Skin of body (tissue), 3 donors: ENCODE measurements at places on chromosomes 4 and X. TPM values are rescaled to one million over a fixed set of nuclear protein-coding genes. Genes with fewer than 3 reads are reported as not detected.

Gene ARAP2
- total RNA-seq: 48.6 TPM

Gene ASMT
- total RNA-seq: 0.20 TPM

Gene FGA
- total RNA-seq: not detected

Gene ATP1B4
- total RNA-seq: 25.9 TPM

Gene WDFY3
- 109 TPM for total RNA-seq

Gene TEX11
- not detected for total RNA-seq

Gene STS
- total RNA-seq: 3.6 TPM

Gene HAUS7
- 12.9 TPM for total RNA-seq

Gene TCEAL6
- total RNA-seq: not detected

Gene SPACA5
- not detected for total RNA-seq

Gene GLRA3
- total RNA-seq: not detected

Gene MAGEA10
- not detected for total RNA-seq

Gene PRKG2
- total RNA-seq: 15.0 TPM

Gene GDI1
- total RNA-seq: 58.2 TPM

Gene CT47B1
- total RNA-seq: not detected

DNA sequence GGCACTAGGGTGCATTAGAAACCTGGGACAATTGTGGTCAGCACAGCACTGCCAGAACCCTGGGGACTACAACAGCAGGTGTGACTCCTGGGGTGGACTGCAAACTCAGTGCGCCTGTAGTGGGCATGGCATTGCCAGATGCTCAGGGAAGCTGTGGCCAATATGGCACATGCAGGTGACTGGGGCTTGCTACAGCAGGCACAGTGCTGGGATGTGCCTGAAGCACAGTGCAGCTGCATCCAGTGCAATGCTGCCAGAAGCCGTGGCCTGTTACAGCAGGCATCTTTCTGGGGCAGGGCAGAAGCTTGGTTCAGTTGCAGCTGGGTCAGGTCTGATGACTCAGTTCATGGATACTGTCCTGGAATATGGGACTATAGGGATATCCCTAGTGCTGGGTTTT, 445.8 kb downstream of the CCSER1 start:
- no peak for DNase-seq

DNA sequence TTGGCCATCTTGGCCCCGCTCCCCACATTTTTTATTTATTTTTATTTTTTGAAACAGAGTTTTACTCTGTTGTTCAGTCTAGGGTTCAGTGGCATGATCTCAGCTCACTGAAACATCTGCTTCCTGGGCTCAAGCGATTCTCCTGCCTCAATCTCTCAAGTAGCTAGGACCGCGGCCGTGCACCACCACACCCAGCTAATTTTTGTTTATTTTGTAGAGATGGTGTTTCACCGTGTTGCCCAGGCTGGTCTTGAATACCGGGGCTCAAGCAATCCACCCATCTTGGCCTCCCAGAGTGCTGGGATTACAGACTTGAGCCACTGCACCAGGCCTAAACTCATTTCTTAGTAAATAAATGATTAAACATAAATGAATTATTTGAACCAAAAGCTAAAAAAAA, 322.0 kb upstream of the LCORL start:
- DNase-seq: no peak

- DNase-seq: no peak
Observed at GRCh38 chrX:48782795-48783194, 3.6 kb upstream of the GATA1 start.

- DNase-seq: no peak
Observed at GRCh38 chr4:188287169-188287894, 148.1 kb downstream of the TRIML1 start.

- DNase-seq: no peak
Observed at GRCh38 chrX:154051201-154051810, 31.6 kb upstream of the IRAK1 start.

DNA sequence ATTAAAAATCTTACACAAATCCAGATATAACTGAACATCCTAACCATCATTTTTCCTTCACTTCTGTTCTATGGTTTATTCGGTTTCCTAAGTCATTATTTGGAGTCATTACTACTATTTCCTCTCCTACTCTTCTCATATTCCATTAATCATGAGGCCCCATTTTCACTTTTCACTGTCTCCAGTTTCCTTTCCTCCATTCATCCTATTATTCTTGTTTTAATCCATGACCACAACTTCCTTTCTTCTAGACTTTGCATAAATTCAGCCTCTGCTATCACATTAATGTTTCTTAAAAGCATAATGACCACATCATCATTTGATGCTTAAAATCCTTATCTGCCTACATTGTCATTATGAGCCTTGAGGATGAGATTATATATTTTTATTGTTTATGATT, 555.0 kb upstream of the NDST4 start:
- DNase-seq: no peak

DNA sequence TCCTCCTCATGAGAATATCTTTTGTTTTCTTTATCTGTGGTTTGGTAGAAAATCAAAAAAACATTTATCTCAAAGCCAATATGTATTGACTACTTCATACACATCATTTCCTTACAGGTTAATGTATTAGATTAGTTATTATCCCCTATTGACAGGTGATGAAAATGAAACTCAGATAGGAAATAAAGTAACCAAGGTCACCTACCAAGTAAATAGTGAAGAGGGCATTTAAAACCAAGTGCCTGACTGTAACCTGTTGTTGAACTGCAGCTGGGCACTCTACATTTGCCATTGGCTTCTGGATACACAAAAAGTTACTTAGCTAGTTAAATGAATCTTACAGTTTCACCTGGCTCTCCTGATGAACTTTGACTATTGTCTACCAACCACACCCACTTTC, 41.4 kb upstream of the CTSO start:
- no peak for DNase-seq

GRCh38 chr4:112560084-112560483, 44.1 kb upstream of the NEUROG2 start:
- DNase-seq: no peak

DNA sequence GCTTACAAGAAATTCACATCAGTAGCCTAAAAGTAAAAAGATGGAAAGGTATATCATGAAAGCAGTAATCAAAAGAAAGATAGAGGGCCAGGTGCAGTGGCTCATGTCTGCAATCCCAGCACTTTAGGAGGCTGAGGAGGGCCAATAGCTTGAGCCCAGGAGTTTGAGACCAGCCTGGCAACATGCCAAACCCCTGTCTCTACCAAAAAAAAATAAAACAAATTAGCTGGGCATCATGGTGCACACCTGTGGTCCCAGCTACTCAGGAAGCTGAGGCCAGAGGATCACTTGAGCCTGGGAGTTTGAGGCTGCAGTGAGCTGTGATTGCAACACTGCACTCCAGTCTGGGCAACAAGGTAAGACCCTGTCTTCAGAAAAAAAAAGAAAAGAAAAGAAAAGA, 55.5 kb downstream of the GSPT2 start:
- DNase-seq: no peak

DNA sequence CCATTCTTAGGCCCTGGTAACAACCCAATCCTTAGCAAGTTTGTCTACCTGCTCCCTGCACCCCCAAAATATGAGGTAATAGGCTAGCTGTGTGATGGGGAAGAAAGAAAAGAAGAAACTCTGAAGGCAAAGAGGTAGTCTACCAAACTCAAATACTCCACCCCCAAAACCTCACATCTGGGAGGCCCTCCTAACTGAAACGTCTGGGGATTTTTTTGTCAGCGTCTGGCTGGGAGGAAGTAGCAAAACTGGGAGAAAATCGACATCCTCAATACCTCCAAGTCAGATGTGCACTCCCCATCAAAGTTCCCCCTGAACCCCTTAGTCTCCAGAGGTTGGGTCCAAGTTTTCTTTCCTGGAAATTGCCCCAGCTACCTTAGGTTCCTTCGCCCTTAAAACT, 1.0 kb downstream of the LAMP2 start:
- no peak for DNase-seq

DNA sequence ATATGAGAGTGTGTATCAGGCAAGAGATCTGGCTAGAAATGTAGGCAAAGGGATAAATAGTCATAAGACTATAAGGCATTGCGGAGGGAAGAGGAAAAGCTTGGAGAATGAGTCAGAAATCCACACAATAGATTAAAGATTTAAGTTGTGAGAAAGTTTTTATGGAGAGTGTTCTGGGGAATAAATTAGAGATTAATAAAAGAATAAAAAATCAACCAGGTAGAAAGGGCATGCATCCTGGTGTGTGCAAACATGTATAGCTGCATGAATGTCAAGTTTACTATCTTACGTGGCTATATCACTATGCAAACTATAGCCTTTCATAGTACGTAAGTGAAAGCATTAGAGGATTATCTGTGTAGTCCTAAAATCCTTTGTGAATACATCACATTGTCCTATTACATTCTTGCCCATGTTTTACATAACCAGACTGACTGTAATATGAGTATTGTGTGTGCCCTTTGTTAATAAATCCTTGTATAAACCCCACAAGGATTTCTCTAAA, 36.9 kb downstream of the SNCA start:
- DNase-seq: no peak

- no peak for DNase-seq
Observed at GRCh38 chr4:55439023-55439422, 43.3 kb downstream of the TMEM165 start.

DNA sequence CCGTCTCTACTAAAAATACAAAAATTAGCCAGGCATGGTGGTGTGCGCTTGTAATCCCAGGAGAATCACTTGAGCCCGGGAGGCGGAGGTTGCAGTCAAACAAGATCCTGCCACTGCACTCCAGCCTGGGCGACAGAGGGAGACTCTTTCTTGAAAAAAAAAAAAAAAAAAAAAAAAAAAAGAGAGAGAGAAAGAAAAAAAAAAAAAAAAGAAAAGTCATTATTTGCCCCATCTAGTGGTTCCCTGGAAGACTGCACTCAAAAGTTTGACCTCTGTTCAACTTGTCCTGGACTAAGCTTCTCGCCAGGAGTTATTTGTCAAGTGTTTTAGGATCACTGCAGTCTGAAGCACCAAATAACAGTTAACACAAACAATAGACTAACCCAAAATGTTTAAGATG, 45.3 kb upstream of the KCTD8 start:
- DNase-seq: no peak

GRCh38 chr4:113556382-113557134, 205.0 kb downstream of the CAMK2D start:
- no peak for DNase-seq

DNA sequence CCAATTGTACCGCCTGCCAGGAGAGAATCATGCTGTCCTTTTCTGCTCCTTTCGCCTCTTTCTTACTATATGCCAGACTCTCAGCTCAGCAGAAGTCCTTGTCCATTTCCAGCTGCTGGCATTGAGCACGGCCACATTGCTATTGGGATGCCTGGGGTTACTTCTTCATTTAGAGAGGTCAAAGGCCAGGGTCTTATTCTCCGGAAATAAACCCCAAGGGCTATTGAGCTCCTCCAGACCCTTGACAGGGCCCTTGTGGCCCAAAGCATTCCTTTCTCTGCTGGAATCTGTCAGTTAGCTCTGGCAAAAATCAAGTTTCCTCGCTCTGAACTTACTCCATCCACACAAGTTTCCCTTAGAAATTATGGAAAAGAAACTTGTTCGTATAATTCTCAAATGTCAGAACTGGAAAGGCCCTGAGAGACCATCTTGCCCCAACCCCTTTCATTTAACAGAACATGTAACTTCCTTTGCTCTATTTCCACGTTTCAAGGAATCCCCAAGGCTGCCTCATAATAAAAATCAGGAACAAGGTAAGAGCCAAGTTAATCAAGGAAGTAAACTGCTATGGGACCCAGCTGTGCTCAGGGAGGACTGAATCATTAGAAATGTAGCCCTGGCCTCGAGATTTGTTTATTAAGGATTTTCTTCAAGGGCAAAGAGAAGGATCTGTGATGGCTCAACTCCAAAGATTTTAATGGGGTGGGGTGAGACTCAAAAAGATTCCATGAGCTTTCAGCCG, 11.8 kb downstream of the AKAP4 start:
- no peak for DNase-seq

DNA sequence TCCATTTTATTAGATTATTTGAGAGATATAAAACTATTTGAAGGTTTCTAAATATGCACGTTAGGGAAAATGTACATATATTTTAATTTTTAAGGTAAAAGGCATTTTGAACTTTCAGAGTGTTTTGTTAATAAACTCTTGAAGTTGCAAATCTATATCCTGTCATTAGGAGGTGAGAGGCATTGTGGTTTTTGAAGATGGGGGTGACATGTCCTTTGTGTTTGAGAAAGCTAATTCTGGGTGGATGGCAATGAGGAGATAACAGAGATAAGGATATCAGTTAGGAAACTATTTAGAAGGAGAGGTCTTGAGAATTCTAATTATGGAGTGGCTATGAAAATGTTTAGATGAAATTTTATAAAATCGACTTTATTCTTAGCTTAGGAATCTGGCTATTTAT, 6.1 kb downstream of the STIM2 start:
- no peak for DNase-seq

GRCh38 chrX:56233100-56233499, 944 bp downstream of the KLF8 start:
- no peak for DNase-seq

GRCh38 chrX:24148535-24149350, 786 bp upstream of the ZFX start:
- DNase-seq: peak; percentile 53

- no peak for DNase-seq
Observed at GRCh38 chr4:47643845-47644244, 158.8 kb downstream of the ATP10D start.

- DNase-seq: no peak
Observed at GRCh38 chrX:46927718-46928117, 15.5 kb downstream of the JADE3 start.

DNA sequence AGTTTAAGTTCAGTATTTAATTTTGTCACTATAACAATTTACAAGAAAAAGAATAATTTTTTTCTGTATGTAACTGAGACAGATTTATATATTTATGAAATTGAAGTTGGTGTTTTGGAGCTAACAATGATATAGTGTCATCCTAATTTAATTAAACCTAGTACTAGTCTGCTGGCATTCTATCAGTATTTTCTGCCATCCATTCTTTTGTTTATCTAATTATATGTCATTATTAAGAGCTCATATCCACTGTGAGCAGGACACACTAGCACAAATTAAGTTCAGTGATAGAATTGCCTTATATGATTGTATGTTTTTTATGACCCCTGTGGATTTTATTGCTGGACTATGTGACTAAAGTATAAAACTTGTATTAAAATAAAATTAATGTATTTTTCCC, 996.5 kb downstream of the CCSER1 start:
- no peak for DNase-seq

- DNase-seq: no peak
Observed at GRCh38 chrX:49848275-49848674, 19.2 kb downstream of the PAGE4 start.

- no peak for DNase-seq
Observed at GRCh38 chr4:90883519-90883918, 756.3 kb downstream of the CCSER1 start.

DNA sequence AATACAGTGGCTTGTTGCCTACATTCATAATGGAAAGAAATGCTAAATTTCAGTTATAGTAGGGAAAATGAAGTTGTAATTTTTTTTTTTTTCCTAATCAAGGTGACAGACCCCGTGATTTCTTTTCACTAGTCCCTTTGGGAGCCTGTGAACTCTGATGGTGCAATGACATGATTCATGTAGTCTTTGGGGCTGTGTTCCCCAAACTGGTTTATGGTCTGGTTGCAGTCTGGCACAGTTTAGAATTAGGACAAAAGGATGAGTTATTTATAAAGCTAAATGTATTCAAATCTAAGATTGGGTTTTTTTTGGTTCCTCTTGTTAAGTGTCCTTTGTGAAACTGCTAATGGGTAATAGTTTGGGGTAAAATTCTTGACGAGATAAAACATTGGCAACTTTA, 66.0 kb downstream of the REPS2 start:
- no peak for DNase-seq
